A375 (cell line): ENCODE measurements at places on chromosomes 12 and 14. TPM values are rescaled to one million over a fixed set of nuclear protein-coding genes. Genes with fewer than 3 reads are reported as not detected.

The CFAP73 gene
- 0.21 and 0.72 TPM in 2 replicates for total RNA-seq

The IL22 gene
- total RNA-seq: not detected in 2 replicates

The OTX2 gene
- total RNA-seq: not detected in 2 replicates

The KRT7 gene
- total RNA-seq: 31.9 and 37.9 TPM in 2 replicates

The GABARAPL1 gene
- 22.8 and 32.0 TPM in 2 replicates for total RNA-seq

The TBX5 gene
- not detected in 2 replicates for total RNA-seq

The FAM222A gene
- total RNA-seq: 4.7 and 7.3 TPM in 2 replicates

The GPR33 gene
- total RNA-seq: not detected in 2 replicates

The INHBE gene
- total RNA-seq: 4.3 and 4.9 TPM in 2 replicates
